ENCODE measurements at places on chromosomes 7 and 10.

GRCh38 chr7:82705517-82706260 is 262.1 kb upstream of the CACNA2D1 start:
- no peak for DNase-seq

- DNase-seq, result peak; percentile 78
Measured at GRCh38 chr10:111082102-111082975, 5.5 kb downstream of the ADRA2A start.

DNA sequence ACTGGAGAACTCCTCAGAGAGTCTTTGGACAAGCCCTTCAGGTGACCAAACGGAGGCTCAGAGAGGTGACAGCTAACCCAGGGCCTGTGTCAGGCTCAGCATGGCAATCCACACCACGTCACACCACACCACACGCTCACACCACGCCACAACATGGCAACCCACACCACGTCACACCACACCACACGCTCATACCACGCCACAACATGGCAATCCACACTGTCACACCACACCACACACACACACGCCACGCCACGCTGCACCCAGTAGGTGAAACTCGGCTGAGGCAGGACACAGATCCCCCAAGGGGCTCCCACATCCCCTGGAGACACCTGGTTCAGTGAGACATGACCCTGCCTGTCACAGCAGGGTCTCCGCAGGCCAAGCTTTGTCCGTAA is 107.3 kb downstream of the PDGFA start:
- DNase-seq, result no peak

DNA sequence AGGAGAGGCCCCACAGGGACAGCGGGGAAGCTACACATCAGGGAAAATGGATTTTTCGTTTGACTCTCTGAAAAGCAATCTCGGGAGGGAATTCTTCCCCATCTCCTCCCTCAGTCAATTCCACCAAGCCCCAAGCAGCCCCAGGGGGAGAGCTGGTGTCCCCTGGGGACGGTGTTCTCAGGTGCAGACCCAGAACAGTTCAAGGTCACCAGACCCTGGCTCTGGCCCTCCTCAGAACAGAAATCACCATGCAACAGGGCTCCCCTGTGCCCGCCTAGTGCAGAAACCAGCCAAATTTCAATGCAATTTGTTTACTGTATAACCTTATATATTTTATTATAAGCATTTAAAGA is 34.1 kb downstream of the GSDME start:
- no peak for DNase-seq

DNA sequence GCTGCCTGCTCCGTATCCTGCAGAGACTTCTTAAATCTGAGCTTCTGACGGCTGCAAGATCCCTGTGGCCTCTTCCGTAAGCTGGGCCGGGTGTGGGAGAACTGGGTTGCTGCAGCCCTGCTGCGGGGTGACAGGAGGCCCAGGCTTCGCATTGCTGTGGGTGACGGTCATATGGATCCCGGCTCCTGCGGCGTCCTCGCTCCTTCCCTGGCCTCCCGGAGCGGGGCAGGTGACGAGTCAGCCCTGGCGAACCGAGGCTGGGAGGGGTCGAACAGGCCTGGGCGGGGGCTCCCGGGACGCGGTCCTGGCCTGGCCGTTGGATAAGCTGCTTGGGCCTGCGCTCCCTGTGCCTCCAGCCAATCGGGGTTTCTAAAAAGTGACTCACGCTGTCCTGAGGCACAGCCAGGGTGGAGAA is 7.8 kb upstream of the UBE2D1 start:
- DNase-seq, result no peak

- DNase-seq, result no peak
Measured at GRCh38 chr10:30505543-30506298, 71.7 kb downstream of the MAP3K8 start.

- no peak for DNase-seq
Measured at GRCh38 chr10:3832022-3832786, 47.2 kb upstream of the KLF6 start.

GRCh38 chr10:108817584-108817983 is 1105.7 kb downstream of the XPNPEP1 start:
- DNase-seq, result no peak

GRCh38 chr10:132624847-132625471 is 87.4 kb downstream of the INPP5A start:
- no peak for DNase-seq

DNA sequence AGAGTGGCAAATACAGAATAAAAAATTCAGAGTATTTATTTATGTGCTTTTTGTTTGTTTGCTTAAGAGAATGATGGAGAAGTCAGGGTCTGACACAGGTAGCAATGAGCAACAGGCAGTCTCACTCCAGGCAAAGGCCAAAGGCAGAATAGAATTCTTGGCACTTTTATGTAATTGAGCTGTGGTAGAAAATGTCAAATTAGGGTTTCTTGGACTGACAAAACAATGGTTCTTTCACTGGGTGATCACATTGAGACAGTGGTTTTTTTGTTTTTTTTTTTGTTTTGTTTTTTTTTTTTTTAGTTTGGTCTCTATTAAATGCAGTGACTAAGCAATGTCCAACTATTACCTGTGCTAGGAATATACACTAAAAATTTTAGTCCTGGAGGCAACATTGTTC is 27.4 kb downstream of the POM121L12 start:
- no peak for DNase-seq

DNA sequence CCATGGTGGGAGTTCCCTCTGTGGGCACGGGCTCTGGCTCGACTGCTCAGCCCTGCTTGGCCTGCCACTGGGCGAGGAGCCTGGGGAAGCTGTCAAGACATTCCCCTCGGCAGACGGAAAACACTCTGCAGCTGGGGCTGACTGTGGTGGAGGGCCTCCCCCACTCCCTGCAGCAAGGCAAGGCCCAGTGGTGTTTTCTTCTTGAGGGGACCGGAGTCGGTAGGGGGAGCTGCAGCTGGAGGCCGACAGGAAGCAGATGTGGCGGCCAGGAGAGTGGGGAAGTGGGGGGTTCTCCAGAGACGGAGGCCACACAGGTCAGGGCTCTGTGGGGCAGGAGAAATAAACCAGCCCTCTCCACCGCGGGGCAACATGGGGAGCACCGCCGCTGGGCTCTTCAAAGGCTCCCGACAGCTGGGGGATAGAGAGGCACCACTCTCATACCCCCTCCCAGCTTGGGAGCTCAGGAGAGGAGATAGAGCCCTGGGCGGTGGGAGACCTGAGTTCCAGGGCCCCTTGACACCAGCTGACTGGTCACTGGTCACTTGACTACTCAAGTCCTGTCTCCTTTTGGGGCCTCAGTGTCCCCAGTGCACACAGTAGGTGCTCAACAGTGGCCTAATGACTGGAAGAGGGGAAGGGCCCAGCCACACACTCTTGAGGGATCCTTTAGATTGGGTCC is 43.4 kb downstream of the PPIF start:
- peak; percentile 82 for DNase-seq

DNA sequence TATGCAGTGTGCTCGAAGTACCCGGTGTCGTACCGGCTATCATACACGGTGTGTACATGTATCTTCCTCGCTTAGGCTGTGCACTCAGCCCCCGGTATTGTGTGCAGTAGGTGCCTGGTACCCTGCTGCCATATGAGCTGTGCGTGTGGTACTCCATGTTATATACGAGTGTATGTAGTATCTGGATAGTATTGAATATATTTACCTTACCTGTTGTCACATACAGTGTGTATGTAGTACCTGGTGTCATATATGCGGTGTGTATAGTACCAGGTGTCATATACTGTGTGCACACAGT is 1.2 kb downstream of the ZMYND11 start:
- DNase-seq, result no peak

GRCh38 chr7:20598459-20599309 is 16.8 kb upstream of the ABCB5 start:
- DNase-seq, result no peak

GRCh38 chr7:30911561-30911969 is at the start of gene AQP1:
Gene AQP1, plus strand, starts transcription at chr7:30911853. Its CDS starts 57 bp downstream, at chr7:30911910.
- DNase-seq, result no peak

- DNase-seq, result no peak
Measured at GRCh38 chr7:153432063-153432462, 620.1 kb upstream of the DPP6 start.

- DNase-seq, result no peak
Measured at GRCh38 chr7:27196287-27196767, 3.6 kb downstream of the HOXA13 start.

DNA sequence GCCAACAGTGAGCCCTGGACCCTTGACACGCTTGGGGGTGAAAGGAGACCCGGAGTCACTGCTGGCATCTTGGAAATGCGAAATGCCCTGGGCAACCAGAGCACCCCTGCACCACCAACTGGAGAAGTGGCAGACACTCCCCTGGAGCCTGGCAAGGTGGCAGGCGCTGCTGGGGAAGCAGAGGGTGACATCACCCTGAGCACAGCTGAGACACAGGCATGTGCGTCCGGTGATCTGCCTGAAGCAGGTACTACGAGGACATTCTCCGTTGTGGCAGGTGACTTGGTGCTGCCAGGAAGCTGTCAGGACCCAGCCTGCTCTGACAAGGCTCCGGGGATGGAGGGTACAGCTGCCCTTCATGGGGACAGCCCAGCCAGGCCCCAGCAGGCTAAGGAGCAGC is 98.5 kb downstream of the TACC2 start:
- no peak for DNase-seq

DNA sequence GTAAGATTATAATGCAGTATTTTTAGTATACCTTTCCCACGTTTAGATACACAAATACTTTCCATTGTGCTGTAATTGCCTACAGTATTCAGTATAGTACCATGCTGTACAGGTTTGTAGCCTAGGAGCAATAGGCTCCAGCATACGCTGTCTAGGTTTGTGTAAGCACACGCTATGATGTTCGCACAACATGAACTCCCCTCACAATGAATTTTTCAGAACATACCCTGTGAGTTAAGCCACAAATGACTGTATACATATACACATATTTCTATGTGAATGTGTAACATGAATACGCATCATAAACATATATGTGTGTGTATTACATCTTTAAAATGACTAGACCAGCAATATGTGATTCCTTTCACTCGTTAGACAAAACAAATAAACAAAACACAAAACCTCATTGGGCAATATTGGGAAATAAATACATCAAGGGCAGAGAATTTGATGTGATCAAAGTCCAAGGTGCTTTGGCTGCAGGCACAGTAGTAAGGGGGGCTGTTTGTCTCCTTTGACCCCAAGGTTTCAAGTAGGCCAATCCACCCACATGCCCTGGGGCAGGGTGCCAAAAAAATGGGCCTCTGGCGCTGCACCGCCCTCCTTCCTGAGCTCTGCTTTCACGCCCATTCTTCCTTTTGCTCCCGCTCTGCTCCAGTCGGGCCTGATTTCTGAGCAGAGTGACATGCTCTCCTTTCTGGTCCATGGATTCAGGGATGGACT is 33.9 kb downstream of the CHN2 start:
- no peak for DNase-seq
